AG09319 (cell line): ENCODE measurements at places on chromosomes 7 and 10.

DNA sequence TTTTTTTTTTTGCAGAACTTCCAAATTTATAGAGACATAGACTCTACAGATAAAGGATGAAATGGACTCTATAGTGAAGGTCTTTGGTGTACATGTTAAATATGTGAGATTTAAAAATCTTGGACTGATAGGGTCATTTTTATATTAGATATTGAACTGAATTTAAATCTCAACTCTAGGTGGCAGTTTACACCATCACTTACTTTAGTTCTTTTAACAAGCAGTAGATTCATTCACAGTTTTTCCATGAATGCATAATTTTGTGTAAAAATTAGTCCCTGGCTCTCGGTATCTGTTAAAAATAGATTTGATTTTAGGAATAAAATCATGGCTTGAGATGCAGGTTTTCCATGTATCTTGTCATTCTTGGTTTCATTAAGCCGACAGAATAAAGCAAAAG is 31.1 kb upstream of the SNX13 start:
- no peak for DNase-seq

DNA sequence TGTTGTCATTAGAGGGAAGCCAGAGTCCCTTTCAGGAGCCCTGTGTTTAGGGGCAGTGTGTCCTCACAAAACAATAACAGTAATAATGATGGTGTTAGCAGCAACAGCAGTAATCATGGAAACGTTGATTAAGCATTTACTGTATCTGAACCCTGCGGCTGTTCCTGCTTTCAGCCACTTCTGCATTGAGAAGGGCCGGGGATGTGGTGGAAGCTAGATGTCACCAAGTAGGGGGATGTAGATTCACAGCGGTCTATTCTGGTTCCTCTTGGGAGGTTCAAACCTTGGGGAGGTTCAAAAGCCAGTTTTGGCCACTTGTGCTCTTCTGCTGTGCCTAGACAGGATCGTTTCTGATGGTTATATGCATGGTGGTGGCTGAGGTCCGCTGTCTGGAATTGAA is 44.8 kb downstream of the PRPF18 start:
- DNase-seq, result no peak

- DNase-seq, result no peak
These were observed 182.5 kb downstream of the LRMDA start for GRCh38 chr10:75613685-75614504.

GRCh38 chr10:3928078-3928477 is 143.1 kb upstream of the KLF6 start:
- no peak for DNase-seq
